ENCODE measurements at places on chromosomes 7 and 10.

- DNase-seq, result no peak
These were observed 85.4 kb upstream of the VOPP1 start for GRCh38 chr7:55657654-55658053.

GRCh38 chr7:2792856-2793487 lies 51.1 kb downstream of the GNA12 start:
- DNase-seq, result no peak

- no peak for DNase-seq
These were observed 55.5 kb upstream of the ATP6V0A4 start for GRCh38 chr7:138853448-138853847.

DNA sequence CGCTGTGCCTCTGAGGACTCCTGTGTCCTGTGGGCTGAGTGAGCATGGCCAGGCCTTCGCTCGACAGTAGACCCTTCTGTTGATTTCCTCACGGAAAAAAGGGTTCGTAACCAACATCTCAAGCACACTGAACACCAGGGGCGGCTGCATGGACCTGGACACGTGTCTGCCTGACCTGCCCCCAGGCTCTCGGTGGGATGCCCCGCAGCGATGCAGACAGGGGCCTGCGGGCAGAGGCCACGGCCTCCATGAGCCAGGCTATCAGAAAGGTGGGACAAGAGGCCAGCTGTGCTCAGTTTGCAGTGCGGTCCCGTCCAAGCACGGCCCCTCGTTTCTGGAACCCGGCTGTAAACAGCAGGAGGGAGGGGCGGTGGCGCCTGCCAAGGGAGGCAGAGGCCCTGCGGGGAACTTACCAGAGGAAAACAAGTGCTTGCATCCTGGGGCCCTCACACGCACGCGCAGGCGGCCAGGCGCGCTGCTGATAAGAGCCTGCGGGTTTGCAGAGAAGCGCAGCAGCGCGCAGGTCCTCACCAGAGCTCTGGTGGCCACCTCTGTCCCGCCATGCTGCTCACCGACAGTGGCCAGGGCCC lies 10.6 kb downstream of the GPR146 start:
- DNase-seq, result no peak

DNA sequence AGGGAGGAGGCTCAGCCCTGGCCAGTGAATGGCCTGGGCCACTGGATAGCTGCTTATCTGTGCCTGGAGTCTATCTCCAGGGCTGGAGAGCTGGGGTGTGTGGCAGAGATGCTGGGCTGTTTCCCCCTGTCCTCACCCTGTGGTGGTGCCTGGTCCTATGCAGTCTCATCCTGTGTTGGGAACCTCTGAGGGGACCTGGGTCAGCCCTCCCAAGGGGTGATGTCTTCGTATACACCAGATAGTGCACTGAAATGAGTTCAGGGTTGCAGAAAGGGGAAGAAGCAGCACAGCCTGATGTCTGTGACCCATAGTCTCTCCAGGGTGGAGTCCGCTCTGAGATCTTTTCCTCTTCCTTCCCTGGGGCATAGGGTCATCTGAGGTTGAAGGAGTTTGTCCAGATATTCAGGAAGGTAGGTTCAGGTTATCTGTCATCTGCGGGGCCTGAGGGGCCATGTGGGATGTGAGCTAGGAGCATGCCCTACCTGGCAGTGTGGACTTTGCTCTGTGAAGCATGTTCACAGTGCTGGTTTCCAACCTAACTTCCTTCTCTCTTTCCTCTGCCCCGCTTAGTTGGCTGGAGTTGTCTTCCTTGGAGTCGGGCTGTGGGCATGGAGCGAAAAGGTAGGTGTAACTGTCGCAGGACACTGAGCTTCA lies 33.4 kb upstream of the SH2D4B start:
- DNase-seq, result no peak

- no peak for DNase-seq
These were observed 28.5 kb upstream of the FRAT2 start for GRCh38 chr10:97363071-97363470.

DNA sequence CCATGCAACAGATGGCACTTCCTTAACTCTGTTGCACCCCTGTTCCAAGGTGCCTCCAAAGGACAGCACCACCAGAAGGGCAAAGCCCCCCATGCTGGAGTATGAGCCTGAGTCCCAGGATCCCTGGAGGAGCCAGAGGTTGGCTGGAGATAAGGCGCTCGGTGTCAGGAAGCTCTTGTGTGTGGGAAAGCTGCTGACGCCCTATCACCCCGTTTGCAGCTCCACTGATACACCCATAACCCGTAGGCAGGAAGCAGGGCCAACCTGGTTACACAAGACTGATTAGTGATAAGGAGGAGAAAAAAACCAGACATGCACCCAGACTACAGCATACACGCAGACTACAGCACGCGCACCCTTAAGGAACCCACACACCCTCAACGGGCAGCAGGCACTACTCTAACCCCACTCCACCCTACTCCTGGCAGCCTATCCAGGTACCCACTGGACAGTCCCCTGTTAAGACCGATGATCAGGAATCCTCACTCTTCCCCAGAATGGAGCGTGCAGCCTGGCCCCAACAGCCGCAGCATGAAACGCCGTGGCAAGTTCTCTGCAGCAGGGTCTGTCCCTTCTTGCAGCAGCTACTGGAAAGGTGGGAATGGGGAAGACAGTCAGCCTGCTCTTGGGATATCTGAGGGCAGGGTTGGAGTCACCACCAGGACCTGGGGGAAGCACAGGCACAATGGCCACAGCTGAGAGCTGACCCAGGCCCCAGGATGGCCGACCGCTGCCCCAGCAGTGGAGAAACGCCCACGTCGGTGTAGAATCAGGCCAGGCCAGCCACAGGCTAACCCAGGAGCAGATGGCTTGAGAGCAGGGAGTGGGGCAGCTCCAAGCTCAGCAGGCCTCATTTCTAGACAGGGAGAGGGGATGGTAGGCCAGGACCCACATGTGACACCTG lies 38.3 kb upstream of the TUBB8 start:
- DNase-seq, result no peak

GRCh38 chr10:32979041-32979440 lies 21.0 kb upstream of the ITGB1 start:
- DNase-seq, result no peak

DNA sequence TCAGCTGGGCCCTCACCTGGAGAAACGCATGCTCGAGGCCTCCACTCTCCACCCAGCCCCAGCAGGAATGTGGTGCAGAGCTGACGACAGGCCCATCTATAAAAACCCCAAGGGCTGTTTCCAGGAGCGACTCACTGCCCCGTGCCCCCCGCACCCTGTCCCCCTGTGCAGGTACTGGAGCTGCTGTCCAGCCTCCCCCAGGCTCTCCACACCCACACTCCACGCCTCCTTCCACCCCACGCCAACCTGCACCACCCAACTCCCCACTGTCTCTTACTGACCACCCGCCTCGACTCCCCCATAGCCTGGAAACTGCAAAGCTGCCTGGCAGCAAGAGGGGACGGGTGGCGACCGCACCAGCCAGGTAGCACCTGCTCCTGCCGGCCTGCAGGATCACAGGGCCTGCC lies 43.3 kb downstream of the DIP2C start:
- DNase-seq, result no peak

GRCh38 chr7:27091105-27091504 lies 4.7 kb downstream of the HOXA1 start:
- no peak for DNase-seq

DNA sequence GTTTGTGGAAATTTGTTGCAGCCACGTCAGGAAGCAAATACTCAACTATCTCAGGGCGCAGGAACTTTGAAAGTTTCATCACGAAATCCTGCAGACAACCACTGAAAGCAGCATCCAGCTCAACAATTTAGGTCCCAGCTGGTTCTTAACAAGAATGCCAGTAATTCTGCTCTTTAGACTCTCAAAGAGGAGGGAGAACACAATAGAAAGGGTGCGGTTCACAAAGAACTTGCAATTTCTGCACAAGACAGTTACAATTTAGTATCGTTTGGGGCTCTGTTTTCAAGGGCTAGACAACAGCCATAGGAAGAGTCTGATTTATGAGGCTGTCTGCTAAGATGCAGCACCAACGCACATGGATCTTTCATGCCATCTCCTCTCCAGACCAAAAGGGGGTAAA lies 223.1 kb downstream of the FGFR2 start:
- no peak for DNase-seq

DNA sequence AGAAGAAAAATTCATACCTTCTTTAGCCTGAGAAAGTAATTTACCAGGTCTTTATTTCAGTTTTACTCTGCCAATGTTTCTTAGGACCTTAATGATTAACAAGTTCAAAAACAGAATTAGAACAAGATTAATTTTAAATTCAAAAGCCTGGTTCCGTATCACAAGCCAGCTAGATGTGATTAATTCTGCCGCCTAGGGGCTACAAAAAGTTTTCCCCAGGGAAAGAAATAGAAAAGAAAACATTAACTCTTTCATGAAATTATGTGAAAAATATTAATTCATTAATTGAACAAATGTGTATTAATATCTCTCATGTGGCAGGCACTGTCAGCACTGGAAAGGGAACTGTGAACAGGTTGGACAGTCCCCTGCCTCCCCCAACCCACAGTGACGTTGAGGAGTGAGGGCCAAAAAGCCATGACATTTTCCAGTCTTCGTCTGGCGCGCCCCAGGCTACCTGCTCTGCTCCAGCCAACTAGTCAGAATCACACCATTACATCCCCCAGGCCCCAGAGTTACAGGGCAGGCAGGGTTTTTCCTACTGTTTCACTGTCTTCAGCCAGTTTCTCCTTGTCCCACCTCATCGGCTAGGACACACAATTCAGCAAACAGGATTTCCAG lies 20.1 kb downstream of the TMEM176A start:
- DNase-seq, result no peak

DNA sequence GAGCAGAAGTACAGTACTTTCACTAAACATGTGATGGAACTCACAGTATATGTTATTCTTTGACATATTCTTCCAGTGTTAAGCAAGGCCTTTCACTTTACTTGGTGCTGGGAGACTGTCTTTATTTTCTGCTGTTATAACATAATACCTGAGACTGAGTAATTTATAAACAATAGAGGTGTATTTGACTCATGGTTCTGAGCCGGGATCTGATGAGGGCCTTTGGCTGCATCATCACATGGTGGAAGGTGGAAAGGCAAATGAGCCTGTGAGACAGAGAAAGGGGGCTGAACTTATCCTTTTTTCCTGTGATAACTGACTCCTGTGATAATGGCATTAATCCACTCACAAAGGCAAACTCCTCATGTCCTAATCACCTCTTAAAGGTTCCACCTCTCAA lies 1.4 kb downstream of the SUPV3L1 start:
- no peak for DNase-seq

DNA sequence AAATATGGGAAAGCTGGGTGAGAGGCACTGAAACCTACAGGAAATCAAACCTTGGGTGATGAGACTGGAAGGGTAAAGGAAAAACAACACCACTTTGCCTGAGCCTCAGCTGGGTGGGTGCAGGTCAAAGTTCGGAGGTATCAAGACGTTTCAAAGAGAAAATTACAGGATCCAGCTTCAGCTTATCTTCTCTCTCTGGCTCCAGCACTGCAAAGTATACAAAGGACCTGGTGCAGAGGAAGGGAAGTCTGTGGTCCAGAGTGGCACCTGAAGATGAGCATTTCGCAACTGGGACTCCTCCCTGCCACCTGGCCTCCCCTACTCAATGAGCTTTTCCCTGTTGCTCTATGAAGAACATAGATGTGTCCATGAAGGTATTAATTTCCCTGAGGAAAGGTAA lies 6.4 kb upstream of the FXYD4 start:
- DNase-seq, result no peak

DNA sequence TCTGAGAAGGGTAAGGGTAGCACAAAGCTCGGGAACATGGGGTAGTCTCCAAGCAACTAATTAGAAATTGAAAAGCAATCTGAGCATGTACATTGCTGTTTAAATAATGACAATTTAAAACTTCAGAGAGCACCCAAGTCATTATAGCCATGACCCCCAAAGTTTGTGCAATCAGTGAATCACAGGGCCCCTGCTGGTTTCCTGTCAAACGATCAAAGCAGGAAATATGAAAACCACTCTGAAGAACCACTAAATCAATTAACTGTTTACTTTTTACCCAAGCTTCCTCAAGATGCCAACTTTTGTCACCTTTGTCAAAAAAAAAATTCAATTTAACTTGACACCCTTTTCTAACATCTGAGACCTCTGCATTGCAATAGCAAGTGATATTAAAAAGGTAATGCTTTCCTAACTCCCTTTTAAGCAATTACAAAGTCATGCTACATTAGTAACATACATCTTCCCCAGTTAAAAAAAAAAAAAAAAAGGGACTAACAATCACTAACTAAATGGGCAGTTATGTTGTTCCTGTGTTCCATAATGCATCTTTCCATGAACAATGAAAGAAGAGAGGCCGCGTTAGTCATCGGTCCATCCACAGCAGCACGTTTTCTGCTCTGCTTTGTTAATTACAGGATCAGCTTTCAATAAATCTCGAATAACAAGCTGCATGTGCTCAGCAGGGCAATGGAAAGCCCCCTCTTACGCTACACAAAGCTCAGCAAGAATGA lies 80.6 kb downstream of the ETV1 start:
- no peak for DNase-seq

DNA sequence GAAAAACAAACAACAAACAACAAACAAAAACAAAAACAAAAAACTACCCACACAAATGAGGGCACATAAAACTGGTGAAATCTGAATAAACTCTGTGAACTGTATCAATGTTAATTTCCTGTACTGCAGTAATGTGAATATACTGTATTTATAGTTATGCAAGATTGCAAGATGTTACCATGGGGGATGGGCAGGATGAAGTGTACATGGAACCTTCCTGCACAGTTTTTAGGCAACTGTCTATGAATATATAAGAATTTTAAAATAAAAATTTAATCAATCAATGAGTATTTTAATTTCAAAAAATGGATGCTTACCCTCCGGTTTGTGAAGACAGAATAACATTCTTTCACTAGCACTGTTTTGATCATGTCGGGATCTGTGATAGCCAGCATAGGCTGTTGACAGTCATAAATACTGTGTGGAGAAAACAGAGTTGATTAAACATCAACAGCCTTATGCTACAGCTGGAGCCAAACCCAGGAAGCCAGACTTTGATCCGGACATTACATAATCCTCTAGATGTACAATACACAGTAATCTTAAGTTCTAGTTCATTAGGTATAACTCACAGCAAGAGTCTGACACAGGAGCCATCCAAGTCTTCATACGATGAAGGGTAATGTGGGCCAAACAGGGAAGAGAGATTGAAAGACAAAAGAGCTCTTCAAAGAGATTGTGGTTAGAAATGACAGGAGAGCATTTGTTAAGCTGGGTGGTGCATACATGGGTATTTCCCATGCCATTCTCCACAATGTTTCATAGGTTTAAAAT lies 14.8 kb downstream of the CYP3A7 start:
- no peak for DNase-seq

DNA sequence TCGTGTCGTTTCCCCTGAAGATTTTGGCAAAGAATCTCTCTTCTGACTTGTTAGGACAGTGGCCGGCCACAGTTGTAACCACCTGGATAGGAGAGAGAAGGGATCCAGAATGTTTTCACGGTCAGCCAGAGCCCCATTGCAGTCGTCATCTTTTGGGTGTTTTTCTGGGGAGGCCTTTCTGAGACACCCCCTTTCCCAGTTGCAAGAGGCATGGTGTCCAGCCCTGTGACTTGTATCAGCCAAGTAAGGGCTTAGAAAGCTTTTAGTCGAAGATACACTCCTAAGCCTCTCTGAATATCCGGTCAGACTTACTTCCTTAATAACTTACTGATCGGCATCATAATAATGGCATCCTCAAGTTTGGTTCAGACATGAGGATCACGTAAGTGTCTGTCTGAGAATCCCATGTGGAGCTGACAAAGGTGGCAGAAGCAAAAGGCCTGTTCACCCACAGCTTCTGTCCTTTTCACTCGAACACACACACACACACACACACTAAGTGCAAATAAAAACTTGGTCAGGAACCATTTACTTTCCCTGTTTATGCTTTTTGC lies 435.7 kb upstream of the GALNT17 start:
- no peak for DNase-seq

GRCh38 chr10:119315128-119316001 lies 108.0 kb downstream of the GRK5 start:
- DNase-seq, result no peak

Data from NCI-H1048 (cell line).